ENCODE measurements at places on chromosomes 4 and X. TPM values are rescaled to one million over a fixed set of nuclear protein-coding genes. Genes with fewer than 3 reads are reported as not detected.
A peak's percentile ranks its signal among the peaks of the same experiment; 100 is the strongest.

DNA sequence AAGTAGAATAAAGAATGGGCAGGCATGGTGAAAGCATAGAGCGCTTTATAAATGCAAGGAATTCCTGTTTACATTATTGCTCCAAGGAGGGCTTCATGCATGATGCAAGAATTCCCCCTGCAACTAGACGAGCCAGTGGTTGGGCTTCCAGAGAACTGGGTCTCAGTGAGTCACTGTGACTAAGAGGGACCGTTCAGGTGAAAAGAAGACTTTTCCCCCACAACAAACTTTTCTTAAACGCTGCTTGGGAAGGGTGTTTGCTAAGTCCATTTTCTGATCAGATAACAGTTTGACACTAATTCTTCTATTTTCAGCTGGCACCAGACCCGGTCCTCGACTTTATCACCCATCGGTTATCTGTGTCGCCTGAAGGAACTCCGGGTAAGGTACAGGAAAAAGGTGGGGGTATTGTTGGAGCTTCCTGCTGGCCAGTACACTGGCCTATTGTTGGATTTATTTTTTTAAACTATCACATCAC, 40.1 kb downstream of the LDB2 start:
- no peak for DNase-seq

GRCh38 chrX:108573136-108573535, 133.5 kb downstream of the COL4A5 start:
- no peak for DNase-seq

DNA sequence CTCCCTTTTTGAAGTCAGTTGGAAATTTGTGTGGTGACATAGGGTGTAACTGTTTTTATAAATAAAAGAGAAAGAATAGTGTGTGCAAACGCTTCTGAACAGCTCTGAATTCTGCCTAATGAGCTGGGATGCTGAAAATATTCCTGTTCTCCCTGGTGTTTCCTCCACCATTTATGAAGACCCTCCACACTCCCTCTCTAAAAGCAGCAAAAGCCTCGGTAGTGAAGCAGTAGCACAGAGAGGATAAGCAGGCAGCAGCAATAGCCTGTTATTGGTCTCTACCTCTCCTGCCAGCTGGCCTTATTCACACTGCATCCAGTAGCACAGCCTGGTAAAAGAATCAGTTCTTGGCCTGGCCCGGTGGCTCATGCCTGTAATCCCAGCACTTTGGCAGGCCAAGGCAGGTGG, 406.1 kb downstream of the IQCM start:
- no peak for DNase-seq

- DNase-seq, result no peak
These were observed 9.5 kb downstream of the FHDC1 start for GRCh38 chr4:152945639-152946038.

DNA sequence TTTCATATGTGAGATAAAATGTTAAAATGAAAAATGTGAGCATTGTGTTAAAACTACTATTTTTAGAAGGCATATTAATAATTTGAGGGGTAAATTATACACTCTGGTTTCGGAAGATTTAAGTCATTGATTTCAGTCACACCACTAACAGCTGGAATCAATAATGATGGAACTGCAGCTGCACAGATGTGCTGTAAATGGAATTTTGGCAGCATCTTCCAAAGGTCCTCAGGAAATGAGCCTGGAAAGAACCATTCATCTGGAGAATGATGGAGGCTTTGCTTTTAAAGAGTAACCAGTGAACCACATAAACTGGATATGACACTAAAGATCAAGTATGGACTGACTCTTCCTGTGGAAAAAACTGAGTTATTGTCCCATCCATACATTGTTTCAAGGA, 759.0 kb upstream of the EPHA5 start:
- DNase-seq, result peak; percentile 24

LRRC66 gene
- total RNA-seq, result 1.1 TPM

- no peak for DNase-seq
These were observed 22.3 kb upstream of the VSIG1 start for GRCh38 chrX:108022491-108023089.

- DNase-seq, result peak; percentile 21
These were observed 2.5 kb downstream of the BMP3 start for GRCh38 chr4:81032771-81033684.
